Activated naive CD4-positive, alpha-beta T cell treated with anti-CD3 and anti-CD28 coated beads for 36 hours (primary cell): ENCODE measurements at places on chromosomes 16 and 17.

GRCh38 chr17:40015998-40016985, 1.1 kb downstream of the CSF3 start:
- H3K27ac ChIP-seq: no peak overlapping the region
- DNase-seq: no peak
- H3K36me3 ChIP-seq: peaks cover 9% of the 10 kb centered on the region
- H3K27me3 ChIP-seq: peaks cover 5% of the 10 kb centered on the region
- H3K4me3 ChIP-seq: no peak overlapping the region

GRCh38 chr17:73359987-73360410, 48.2 kb upstream of the CDC42EP4 start:
- no peak for DNase-seq
- H3K4me1 ChIP-seq: no peaks in the 10 kb centered on the region
- no peaks in the 10 kb centered on the region for H3K36me3 ChIP-seq
- H3K27me3 ChIP-seq: no peaks in the 10 kb centered on the region

DNA sequence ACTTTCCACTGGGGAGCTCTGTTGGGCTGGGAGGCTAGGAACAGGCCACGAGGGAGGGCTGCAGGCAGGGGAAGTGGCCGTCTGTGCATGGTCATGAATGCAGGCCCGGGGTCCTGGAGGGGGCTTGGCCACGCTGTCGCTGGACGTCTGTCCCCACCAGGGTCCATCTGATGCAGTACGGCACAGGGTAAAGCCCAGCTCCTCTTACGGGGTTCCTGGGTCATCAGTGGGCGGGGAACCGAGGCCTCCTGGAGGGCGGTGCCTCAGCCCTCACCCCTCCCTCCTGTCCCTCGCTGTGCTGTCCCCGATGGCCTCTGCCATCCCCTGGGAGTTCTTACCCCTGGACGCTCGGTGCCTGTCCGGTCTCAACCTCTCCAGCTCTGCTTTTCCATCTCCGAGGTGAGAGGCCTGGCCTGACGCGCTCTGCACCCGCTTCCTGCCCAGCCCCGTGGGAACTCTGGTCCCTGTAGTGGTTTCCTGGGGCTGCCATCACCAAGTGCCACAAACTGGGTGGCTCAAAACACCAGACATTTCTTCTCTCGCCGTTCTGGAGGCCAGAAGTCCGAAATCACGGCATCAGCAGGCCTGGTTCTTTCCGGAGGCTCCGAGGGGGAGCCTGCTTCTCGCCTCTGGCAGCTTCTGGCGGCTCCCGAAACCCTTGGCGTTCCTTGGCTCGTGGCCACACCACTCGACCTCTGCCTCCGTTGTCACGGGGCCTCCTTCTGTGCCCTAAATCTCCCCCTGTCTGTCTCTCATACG, 182.8 kb downstream of the SEC14L1 start:
- H3K4me1 ChIP-seq: peaks cover 63% of the 10 kb centered on the region
- no peak overlapping the region for H3K4me3 ChIP-seq
- H3K36me3 ChIP-seq: no peaks in the 10 kb centered on the region
- peak; percentile 50 for DNase-seq
- H3K27ac ChIP-seq: no peak overlapping the region

DNA sequence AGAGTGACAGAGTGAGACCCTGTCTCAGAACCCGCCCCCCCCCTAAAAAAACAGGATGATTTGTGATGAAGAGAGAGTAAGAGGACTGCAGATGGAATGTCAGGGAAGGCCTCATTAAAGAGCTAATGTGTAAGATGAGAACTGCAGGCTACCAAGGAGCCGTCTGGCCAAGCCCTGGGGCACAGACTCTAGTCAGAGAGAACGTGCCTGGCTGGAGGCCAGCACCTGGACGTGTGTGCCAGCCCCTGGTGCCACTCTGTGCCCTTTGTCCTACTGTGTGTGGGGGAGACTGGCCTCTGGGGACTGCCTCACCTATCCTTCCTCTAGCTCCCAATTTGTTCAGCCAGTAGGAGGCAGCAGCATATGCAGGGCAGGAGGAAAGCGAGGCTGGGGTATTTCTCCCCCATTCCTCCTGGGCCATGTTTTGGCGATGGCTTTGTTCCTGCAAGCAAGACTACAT, 37.1 kb downstream of the KNOP1 start:
- H3K36me3 ChIP-seq: peaks cover 42% of the 10 kb centered on the region
- no peak for DNase-seq
- H3K4me3 ChIP-seq: no peak overlapping the region
- H3K27me3 ChIP-seq: no peaks in the 10 kb centered on the region

GRCh38 chr16:53042235-53042701, 10.4 kb downstream of the CHD9NB start:
- no peak overlapping the region for H3K27ac ChIP-seq
- DNase-seq: no peak
- no peaks in the 10 kb centered on the region for H3K36me3 ChIP-seq

DNA sequence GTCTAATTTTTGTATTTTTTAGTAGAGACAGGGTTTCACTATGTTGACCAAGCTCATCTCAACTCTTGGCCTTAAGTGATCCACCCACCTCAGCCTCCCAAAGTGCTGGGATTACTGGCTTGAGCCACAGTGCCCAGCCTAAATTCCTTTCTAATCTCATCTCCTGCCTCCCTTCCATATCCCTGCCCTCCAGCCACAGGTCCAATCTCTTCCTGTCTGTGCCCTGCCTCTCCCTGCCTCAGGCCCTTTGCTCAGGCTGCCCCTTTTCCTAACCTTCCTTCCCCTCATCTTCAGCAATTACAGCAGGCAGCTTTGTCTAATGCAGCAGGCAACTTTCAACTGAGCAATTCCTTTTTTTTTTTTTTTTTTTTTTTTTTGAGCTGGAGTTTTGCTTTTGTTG, 46.8 kb downstream of the CFAP20 start:
- DNase-seq: no peak
- H3K4me3 ChIP-seq: no peak overlapping the region
- H3K36me3 ChIP-seq: no peaks in the 10 kb centered on the region
- H3K27me3 ChIP-seq: no peaks in the 10 kb centered on the region
- no peak overlapping the region for H3K27ac ChIP-seq

GRCh38 chr17:28484296-28484695, 10.9 kb downstream of the SLC13A2 start:
- H3K27me3 ChIP-seq: no peaks in the 10 kb centered on the region
- no peak overlapping the region for H3K4me3 ChIP-seq
- no peaks in the 10 kb centered on the region for H3K36me3 ChIP-seq
- no peak overlapping the region for H3K27ac ChIP-seq
- peak; percentile 28 for DNase-seq
- H3K4me1 ChIP-seq: no peaks in the 10 kb centered on the region
